Fibroblast of skin of abdomen (primary cell): ENCODE measurements at places on chromosomes 13 and 19.

GRCh38 chr19:29547361-29547960 lies 21.7 kb downstream of the VSTM2B start:
- no peak for DNase-seq

GRCh38 chr19:15398501-15399233 lies 19.1 kb upstream of the AKAP8 start:
- no peak for DNase-seq

- peak; percentile 57 for DNase-seq
Measured at GRCh38 chr19:5953030-5953589, 24.8 kb downstream of the RANBP3 start.

DNA sequence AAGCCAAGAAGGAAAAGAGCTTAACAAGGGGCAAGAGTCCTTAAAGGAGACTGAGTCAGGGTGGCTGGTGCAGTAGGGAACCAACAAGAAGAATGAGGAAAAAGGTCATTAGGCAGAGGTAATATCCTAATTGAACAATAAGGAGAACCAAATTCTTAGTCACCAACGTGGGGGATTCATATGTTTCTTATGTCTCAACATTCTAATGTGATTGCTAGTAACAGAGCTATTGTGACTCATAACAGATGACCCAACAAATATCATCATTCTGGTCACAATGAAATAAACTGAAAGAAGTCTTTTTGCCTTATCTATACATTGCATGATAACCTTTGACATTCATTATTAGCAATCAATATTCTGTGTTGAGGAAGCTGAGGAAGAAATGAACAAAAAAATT lies 101.6 kb downstream of the RAP2A start:
- peak; percentile 75 for DNase-seq

- DNase-seq: no peak
Measured at GRCh38 chr13:50309318-50309717, 294.1 kb downstream of the KCNRG start.

- peak; percentile 45 for DNase-seq
Measured at GRCh38 chr19:51107406-51108065, 673 bp downstream of the CTU1 start.

- no peak for DNase-seq
Measured at GRCh38 chr13:44540761-44541434, 35.2 kb downstream of the TSC22D1 start.

GRCh38 chr19:35403116-35403760 lies 32.4 kb downstream of the GPR42 start:
- DNase-seq: no peak

DNA sequence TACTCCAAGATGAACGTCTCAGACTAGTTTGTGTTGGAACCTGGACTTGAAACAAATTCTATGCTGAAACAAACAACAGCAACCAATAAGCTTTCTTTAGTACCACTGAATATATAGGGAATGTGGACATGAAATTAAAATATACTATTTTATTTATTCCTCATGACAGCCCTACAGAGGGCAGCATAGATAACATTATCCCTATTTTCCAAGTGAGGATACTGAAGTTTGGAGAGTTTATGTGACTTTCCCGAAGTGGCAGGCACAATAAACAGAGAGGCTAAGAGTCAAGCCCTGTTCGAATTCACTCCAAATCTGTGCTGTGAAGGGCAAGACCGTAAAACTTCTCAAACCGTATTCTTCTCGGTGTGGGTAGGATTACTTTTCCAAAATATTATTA lies 509.9 kb upstream of the GPC6 start:
- peak; percentile 35 for DNase-seq

DNA sequence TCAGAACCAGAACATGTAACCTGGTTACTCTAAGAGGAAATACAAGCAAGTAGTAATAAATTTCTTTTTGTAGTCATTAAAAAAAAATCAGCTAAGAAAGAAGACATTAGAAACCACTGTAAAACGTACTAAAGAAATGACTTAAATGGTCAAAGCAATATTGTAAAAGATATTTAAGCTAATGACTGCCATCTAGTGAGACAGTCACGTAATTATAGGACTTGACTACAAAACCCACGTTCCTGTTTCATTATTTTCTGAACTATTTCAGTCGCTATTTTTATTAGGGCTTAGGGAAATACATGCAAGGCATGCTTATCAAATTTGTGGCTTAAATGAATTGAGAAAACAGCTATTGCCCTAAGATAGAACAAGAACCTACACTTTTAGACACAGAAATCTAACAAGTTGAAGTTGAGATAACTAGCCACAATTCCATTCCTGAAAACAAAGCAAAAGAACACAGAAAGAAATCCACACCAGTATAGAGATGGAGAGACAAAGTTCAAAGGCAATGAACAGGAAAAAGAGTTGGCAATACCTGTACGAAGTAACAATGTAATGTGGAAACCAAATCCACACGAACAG lies 17.9 kb downstream of the ALG5 start:
- peak; percentile 44 for DNase-seq

DNA sequence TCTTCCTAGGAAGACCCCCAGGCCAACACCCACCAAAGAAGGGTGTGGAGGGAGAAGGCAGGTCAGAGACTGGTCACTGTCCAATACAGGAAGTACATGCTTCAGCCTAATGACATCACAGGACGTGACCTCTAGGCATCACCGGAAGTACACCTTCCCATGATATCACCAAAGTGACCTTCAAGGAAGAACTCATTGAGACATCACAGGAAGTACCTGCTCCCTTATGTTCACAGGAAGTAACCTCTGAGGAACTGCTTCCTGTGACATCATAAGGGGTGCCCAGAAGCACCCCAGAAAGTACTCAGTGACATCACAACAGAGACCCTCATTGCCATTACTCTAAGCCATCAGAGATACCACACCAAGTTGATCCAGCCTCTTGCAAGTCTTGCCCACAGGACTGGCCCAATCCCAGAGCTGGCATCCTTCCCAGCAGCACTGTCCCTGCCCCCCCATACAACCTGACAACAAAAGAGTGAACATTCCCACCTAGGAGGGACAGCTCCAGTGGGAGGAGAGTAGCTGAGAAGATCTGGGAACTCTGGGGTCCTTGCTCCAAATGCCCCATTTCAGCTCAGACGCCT lies 24.2 kb upstream of the NANOS2 start:
- DNase-seq: no peak

DNA sequence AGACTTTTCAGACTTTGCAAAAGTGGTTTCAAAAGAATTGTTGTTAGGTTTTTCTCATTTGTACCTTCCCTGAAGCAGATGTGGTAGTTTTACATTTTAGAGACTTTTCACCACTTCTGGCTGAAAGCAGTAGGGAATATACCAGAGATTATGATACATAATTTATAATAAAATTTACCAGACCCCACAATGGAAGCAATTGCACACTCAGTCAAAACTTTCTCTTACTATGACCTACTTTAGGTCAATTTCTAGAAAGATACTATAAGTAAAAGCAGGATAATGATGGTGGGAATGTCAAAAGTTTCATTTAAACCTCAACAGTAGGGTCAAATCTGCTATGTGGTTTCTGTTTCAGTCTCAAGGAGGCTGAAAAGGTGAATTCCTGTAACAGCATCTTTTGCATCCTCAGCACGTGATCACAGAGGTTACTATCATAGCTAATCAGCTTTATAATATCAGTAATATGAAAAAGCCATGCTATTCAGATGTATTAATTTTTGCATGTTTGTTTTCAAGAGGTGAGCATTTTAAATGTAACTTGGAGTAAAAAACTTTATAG lies 26.9 kb downstream of the PCCA start:
- no peak for DNase-seq

DNA sequence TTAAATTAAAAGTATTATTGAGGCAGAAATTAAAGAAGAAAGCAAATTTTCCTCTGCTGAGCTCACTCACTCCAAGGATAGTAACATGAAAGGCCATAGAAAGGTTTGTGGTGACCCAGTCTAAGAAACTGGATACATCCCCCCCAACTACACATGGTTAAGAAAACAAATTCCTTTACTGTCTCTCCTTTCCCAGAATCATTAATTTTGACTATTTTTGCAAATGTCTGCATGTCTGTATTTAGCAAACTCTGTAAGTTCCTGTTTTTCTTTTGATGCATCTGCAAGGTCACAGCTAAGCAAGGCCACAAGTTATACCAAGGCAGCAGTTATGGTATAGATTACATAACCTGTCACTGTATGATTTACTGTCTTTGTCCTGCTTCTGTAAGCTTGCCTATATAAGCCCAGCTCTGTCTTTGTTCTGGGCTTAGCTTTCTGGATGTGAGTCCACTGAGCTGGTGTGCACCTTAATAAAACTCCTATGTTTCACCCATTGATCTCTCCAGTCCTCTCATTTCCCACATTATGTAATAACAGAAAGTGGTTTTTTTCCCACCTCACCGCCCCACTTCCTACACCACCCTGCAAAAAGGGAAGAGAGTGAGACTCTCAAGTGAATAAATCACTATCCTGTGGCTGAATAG lies 8.5 kb upstream of the ZNF83 start:
- no peak for DNase-seq

DNA sequence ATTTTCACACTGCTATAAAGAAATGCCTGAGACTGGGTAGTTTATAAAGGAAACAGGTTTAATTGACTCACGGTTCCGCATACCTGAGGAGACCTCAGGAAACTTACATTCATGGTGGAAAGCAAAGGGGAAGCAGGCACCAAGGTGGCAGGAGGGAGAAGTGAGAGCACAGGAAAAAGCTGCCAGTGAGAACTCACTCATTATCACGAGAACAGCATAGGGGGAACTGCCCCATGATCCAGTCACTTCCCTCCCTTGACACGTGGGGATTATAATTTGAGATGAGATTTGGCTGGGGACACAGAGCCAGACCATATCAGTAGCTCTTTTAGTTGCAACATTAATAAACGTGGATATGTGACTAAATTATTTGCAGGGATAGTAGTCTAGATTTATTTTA lies 4.3 kb upstream of the KCTD4 start:
- no peak for DNase-seq

GRCh38 chr19:48656840-48657474 lies 11.0 kb upstream of the CA11 start:
- DNase-seq: peak; percentile 86

GRCh38 chr19:6671960-6672359 lies 2.0 kb upstream of the TNFSF14 start:
- DNase-seq: no peak

DNA sequence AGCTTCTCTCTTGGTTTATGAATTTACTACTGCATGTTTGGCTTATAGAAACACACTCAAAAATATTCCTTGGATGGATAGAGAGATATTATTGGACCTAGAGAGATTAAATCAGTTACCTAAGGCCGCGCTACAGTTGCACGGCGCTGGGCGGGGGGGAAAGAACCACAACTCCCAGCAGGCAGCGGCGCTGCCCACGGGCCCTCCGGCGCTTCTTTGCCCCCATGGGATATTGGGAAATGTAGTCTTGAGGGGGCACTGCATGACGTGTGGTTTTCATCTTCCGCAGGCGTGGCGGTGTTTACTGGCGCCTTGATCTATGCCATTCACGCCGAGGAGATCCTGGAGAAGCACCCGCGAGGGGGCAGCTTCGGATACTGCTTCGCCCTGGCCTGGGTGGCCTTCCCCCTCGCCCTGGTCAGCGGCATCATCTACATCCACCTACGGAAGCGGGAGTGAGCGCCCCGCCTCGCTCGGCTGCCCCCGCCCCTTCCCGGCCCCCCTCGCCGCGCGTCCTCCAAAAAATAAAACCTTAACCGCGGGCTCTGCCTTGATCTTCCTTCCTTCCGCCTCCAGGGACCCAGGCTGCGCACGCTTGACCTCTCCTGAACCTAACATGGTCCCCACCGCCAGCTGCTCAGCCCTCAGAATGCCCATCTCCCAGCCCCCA lies 4.8 kb downstream of the EMP3 start:
- peak; percentile 33 for DNase-seq
